ENCODE measurements at places on chromosomes 16 and 17.

DNA sequence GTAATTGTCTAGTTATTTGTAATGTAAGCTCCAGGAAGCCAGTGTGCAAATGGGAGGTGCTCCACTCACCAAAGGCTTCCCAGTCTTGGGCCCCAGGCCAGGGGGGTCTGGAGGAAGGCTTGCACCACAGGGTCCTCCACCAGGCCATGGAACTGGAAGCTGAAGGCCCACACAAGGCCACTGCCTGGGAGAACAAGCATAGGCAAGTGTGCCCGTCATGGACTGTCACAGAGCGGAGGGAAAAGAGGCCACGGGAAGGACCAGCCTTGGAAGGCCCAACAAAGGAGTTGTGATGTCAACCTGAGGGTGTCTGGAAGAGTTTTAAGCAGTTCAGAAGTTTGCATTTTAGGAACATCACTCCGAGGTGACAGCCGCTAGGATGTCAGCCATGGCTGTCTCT, 3.0 kb upstream of the SRRM2 start:
- no peak for DNase-seq

- DNase-seq = no peak
Measured at GRCh38 chr16:12375046-12375740, 398.7 kb downstream of the SNX29 start.

GRCh38 chr17:49890077-49890821, 42.4 kb upstream of the TAC4 start:
- no peak for DNase-seq

DNA sequence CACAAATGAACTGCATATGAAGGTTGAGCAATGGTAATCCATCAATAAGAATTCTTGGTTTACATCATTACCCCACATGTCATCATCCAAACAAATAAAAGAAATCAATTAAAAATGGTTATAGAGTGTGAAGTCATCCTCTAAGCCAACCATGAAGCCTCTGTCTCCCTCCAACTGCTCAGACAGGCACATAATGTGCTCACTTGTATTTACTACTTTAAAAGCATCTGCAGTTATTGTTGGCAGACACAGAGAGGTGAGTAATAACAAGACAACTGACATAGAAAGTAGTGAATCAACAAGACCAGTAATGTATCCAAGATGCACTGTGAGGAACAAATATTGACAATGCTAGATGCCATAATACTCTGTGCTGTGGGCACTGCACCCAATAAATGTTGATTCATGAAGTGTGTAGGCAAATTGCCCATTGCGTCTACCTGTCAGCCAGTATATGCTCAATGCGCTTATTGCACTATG, 20.0 kb downstream of the ADAMTS18 start:
- DNase-seq = no peak

GRCh38 chr17:1714427-1714979, 4.3 kb upstream of the TLCD2 start:
- DNase-seq = no peak

All from activated naive CD4-positive, alpha-beta T cell (primary cell).